ENCODE measurements at places on chromosomes 13 and 19.

- DNase-seq, result no peak
Measured at GRCh38 chr13:73987618-73988017, 146.6 kb downstream of the KLF12 start.

GRCh38 chr19:5628461-5628860 lies 5.6 kb downstream of the SAFB start:
- no peak for DNase-seq

DNA sequence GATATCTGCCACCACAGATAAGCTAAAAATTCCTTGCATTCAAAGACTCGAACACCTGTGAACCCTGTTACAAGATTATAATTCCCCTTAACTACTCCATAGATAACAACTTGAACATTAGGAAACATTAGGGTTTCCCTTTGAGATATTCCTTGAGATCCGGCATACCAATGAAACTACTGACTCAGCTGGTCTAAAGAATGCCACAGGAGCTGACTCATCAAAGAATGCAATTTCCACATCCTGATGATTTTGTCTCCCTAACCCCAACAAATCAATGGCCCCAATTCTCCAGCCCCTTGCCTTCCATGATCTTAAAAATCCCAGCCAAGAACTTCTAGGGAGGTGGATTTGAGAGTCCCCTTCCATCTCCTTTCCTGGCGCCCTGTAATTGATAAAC lies 35.6 kb upstream of the ZNF599 start:
- DNase-seq, result peak; percentile 65

DNA sequence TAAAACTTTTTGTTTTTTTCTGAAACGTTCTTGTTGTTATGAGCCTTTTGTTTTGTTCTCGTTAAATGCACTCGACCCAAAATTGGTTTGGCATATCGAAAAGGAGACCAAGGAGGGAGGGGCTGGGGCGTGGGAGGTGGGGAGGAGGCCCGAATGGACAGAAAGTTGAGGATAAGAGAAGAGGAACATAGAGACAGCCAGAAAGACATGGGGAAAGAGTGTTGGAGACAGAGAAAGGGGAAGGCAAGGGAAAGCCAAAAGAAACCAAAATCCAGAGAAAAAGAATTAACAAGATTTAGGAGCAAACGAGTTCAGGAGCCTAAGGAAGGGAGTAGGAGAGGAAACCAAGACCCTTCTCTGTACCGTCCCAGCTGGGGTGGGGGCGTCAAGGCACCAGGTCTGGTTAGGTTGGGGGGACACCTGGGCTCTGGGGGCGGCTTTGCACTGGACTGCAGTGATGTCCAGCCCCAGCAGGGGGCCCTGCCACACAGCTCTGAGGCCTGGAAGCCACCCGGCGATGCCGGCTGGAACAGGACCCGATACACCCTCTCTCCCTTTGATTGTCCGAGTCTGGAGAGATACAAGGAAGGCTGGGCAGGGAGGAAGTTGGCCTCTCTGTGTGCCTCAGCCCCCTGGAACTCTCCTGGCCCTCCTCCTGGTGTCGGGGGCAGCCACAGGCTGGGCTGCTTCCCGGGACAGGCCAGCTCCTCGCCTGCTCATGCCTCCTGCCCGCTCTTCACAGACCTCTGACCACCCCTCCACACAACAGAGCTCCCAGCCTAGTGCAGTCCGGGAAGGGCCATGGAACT lies 11.6 kb upstream of the ASF1B start:
- DNase-seq, result peak; percentile 74

DNA sequence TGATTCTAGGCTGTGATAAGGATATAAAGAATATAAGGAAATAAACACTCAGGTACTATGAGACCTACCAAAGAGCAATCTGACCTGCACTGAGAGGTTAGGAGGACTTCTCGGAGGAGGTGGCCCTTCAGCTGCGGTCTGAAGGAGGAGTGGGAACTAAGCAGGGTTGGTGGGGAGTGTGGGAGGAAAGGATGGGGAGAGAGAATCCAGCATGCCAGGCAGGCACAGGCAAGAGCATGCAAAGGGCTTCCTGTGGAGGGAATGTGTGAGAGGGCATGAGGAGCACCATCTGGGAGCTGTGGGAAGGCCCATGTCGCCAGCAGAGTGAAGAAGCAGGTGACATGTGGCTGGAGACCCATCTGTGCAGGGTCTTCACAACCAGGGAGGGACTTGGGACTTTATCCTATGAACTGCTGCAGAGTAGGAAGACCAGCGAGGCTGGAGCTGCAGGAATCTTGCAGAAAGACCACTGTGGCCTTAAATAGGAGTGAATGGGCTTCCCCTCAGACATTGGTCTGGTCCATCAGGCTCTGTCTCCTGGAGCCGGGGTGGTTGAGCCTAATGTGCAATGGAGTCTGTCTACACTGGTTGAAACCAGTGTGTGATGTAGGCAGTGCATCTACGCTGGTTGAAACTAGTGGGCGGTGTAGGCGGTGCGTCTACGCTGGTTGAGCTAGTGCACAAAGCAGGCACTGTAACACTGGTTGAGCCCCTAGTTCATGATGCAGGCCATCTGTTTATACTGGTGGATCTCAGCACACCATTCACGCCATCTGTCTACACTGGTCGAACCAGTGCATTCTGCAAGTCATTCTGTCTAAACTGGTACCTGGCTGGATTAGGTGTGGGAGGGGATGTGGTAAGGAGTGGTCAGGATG lies 6.4 kb downstream of the CHST8 start:
- no peak for DNase-seq

GRCh38 chr13:53098455-53098854 lies 69.8 kb downstream of the OLFM4 start:
- no peak for DNase-seq

DNA sequence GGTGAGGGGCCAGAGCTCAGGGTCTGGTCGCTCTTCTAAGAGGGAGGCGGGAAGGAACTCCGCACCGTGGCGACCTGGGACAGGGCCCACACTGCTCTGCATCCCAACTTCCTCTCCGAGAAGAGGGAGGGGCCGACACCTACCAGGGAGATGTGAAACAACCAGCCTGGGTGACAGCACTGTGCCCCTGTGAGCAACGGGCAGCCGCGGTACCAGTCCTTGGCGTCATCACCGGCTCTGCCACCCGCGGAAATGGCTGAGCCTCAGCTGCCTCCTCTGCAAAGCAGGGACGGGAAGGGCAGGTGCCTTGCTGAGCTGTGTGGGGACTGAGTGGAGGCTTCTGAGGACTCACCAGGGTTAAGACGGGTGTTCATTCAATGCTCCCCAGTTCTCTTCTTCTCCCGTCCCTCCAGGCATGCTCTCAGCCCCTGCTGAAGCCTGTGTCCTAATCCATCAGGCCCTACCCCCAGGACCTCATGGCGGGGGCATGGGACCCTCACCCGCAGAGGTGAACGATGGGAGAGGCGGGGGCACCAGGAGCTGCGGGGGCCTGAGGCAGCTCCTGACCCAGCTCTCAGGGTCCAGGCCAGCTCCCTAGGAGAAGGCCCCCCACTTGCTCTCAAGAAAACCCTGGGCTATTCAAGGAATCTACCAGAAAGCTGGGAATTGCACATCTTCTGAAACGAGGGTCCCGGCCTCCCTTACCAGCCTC lies 9.3 kb downstream of the ZNF787 start:
- no peak for DNase-seq

- DNase-seq, result no peak
Measured at GRCh38 chr13:51495316-51495715, 42.5 kb upstream of the INTS6 start.

DNA sequence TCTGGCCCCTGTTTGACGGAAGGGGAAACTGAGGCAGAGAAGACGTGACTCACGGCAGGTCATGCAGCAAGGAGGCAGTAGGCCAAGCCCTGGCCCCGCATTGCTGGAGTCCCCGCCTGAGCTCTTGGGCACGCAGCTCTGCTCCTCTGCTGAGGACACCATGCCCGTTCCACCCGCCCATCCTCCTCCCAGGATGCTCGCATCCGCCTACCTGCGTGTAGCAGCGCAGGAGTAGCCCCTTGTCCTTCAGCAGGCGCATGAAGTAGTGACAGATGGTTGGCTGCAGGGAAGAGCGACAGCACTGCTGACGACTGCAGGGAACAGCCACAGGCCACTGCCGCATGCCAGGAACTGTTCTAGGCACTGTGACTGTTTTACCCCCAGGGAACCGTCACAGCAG lies 10.5 kb downstream of the SIRT2 start:
- no peak for DNase-seq

DNA sequence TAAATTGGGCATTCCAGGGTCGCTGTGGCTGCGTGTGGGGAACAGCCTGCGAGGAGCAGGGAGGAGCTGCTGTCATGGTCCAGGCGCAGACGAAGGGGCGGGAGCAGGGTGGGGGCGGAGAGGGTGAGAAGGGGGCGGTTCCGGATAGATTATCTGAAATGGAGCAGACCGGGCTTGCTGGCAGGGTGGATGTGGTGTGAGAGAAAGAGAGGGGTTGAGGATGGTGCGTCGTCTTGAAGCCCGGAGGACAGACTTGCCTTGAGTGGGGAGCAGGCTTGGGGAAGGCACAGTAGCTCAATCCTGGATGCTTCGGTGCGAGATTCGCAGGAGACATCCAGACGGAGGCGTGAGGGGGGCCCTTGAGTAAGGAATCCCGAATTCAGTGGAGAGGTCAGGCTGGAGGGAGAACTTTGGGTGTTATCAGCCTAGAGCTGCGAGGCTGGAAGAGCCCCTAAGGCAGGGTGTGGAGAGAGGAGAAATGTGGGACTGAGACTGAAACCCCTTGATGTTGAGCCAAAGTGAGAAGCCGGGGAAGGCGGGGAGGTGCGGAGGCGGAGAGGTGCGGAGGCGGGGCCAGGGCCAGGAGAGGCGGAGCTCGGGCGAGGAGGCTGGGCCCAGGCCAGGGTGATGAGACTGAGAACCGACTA lies 40.6 kb downstream of the DPF1 start:
- no peak for DNase-seq

GRCh38 chr13:26749285-26749684 lies 11.3 kb downstream of the GPR12 start:
- no peak for DNase-seq

GRCh38 chr19:48524221-48524620 lies 12.6 kb upstream of the LMTK3 start:
- no peak for DNase-seq

DNA sequence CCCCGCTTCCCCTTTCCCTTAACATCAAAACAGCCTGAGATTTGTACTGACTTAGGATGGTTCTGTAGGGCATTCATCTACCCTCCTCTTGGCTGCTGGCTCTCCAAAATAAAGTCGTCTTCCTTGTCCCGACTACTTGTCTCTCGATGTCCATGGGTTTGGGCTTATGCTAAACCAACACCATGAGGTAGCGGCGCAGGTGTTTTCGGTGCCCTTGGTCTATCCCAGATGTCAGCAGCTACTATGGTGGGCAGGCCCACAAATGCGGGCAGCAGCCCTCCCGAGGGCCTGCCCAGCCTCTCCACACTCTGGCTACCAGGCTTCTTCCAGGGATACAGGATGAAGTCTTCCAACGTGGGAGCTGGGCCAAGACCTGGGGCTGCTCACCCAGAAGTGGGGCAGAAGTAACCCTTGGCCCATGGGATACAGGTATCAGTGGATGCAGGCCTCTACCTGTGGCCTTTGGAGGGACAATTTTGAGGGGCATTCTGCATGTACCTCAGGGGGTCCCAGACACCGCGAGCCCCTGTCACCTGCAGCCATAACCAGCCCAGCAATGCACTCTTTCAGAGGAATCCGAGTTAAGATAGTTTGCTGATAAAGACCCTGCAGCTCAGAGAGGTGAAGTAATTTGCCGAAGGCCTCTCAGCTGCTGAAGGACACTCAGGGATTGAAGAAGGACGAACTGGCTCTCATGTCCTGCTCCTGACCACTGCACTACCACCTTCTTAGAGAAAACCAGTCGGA lies 47.8 kb upstream of the VSTM2B start:
- DNase-seq, result no peak

DNA sequence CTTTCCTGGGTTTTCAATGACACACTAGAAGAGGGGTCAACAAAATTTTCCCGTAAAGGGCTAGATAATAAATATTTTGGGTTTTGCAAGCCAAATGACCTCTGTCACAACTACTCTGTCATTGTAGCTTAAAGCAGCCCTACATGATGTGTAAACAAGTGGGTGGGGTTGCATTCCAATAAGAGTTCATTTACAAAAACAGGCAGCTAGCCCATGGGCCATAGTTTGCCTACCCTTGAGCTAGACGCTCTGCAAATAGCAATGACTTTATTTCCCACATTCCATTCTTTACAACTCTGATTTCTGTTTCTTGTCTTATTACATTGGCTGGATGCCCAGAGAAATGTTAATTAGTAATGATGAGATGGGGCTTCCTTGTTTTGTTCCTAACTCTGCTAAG lies 76.0 kb downstream of the ZNF557 start:
- peak; percentile 37 for DNase-seq

DNA sequence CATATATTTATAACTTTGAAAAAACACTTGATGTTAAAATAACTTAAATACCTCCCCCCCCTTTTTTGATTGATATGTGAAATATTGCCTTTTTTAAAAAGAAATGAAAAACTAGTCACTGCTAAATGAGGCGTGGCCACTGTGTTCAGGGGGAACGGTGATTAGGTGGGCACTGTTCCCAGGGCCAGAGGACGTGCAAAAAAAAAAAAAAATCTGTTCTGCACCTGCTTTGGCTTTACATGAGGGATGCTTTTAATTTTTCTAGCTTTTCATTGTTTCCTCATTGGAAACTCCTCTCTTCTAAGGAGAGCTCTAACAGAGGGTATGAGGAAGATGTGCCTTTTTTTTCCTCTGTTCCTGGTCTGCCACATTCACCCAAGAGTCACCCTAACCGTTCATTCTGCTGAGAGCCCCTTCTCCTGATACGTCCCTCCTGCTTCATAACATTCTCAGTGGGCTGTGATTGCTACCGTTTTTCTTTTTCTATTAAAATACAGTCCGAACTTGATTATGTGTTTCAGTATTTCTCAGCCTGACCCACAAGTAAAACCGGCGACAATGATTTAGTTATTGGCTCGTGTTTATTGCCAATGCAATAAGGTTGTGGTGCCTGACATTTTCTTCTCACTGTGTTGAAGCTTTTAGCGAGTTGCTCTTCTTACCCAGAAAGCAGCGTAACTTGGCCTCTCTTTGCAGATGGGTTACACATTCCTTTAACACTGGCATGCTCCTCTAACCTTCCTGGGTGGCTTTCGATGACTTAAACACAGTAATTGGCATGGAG lies 64.8 kb upstream of the ZNF536 start:
- DNase-seq, result no peak

DNA sequence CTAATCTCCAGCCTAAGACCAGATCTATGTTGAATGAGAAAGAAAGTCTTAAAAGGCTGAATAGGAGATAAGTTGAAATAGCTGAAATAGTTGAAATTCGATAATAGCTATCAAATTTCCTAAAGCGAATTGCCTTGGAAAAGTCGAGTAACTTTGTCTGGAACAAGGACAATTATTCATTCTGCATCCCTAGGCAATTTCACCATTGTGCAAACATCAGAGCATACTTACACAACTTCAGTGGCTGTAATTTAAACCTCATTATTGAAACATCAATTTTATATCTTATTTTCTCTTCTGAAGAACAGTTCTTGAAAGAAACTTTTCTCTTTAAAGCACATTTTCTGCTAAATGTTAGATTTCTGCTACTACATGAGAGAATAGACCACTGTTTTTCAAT lies 13.6 kb downstream of the TNFSF13B start:
- DNase-seq, result no peak

- no peak for DNase-seq
Measured at GRCh38 chr13:36601186-36601585, 72.6 kb upstream of the SERTM1 start.

Measured in EH (cell line).